ENCODE measurements at places on chromosomes 3 and 15.

- no peak for DNase-seq
Measured at GRCh38 chr3:13299531-13300155, 120.5 kb downstream of the NUP210 start.

GRCh38 chr3:176430244-176431037 lies 766.8 kb downstream of the TBL1XR1 start:
- peak; percentile 48 for DNase-seq

DNA sequence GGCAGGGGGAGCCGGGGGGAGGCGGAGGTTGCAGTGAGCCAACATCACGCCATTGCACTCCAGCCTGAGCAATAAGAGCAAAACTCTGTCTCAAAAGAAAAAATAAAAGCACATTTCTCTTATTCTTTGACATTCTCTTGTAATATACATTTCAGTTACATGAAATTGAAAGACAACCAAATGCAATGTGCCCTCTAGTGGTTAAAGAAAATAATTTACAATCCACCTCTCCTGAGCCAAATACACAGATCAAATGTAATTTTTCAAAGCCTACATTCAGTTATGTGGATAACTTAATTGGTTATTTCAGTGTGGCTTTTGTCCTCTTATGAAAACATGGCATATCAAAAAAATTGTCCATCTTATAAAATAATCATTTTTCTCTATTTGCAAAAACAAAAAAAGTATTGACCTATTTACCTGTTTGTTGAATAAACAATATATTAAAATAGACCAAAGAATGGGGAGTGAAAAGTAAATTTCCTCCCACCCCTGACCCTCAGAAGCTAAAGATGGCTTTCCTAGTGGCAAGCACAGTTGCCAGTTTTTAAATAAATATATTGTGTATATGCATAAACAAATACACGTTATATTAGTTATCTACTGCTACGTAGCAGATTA lies 14.2 kb upstream of the U2SURP start:
- no peak for DNase-seq

GRCh38 chr3:62876064-62876463 lies 848 bp upstream of the CADPS start:
- DNase-seq: peak; percentile 23

DNA sequence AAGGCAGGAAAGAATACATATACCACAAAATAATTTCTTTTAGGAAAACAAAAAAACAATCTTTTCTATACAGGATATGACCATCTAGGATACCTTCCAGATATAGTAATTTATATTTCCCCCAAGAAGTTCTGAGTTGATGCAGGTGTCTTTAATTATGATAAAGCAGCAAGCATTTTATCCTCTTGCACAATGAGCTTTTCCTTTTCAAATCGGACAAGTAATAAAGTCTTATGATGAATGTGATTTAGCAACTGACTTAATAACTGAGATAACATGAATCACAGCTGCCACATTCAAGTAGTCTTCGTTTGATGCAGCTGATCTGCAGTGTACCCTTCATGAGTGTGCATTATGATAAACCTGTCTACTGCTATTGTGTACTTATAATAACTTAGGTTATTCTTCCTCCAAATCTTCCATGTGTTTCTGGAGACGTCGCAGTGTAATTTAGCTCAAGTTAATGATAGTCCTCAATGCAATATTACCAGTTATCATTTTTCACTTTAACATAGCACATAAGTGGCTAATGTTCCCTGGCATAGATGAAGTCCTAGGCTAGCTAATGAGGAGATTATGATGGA lies 260.3 kb upstream of the MRPL3 start:
- DNase-seq: no peak

DNA sequence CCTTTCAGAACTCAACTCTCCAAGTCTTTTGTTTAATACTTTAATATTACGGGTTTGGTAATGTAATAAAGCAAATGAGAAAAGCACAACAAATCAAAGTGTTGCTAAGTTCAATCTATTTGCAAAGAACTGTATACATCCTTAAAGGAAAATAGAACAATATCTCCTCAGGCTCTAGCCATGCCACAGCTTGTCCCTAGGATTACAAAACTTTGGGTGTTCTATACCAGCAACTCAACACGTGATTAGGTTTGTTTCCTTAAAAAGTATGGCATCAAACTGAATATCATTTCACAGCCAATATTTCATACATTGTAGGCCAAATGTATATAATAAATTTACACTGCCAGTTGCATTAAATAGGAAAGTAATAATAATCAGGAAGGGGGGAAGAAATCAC lies 418.6 kb upstream of the MDFIC2 start:
- DNase-seq: no peak

DNA sequence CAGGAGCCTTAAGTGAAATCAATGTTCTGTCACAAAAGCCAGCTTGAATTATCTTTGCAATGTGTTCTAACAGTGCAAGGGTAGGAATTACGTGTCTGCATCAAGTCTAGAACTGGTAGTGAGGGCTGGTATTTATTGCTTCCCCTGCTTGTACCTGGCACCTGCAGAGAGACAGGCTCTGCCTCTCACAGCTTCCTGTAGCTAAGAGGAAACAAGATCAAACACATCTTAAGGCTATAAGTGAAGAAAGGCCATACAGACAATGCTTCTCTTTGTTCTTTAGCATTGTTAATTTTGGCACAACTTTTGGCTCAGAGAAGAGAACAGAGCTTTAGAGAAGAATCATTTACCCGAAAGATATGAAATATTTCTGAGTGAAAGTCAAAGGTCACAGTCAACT lies 479.9 kb downstream of the GRM7 start:
- no peak for DNase-seq

DNA sequence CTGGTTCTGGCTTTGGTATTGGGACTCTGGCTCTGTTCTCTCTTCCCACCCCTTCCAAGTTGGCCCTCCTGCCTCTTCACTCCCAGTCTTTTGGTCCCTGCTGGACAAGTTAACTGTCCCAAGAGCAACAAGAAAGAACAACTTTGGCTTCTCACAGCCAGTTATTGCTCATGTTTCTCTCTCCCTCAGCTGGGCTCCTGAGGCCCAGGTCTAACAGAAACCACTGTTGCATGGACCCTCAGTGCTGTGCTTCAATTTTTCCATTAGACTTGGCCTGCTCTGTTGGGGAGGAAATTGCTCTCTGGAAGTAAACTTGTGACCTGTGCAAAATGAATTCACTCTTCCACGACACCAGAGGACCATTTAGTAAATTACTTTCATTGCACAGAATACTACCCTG lies 64.5 kb downstream of the CHST2 start:
- DNase-seq: peak; percentile 31

GRCh38 chr3:78091478-78092119 lies 1051.7 kb downstream of the ROBO2 start:
- no peak for DNase-seq
